ENCODE measurements at places on chromosomes 2 and 18. TPM values are rescaled to one million over a fixed set of nuclear protein-coding genes. Genes with fewer than 3 reads are reported as not detected.

DNA sequence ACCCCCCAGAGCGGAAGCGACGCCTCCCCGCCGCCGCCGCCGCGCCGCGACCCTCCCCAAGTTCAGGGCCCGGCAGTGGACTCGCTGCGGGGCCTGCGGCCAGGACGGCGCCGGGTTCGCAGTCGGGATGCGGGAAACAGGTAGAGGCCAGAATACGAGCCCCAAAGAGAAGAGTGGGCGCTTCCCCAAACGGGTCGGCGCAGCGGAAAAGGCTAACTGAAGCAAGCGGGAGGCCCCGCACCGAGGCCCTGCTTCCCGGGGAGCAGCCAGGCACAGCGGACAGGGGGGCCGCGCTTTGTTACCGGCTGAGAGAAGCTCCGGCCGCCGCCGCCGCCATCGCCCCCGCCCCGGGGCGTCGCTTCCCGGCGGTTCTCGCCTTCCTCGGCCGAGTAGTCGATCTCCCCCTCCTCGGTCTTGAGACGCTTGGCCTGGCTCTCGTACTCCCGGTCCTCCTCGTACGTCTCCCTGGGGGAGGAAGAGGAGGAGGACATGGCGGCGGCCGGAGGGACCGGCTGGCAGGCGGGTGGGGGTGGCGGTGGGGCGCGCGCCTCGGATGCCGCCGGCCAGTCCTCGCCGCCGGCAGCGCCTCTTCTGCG, 494 bp downstream of the HNRNPLL start:
- DNase-seq, result peak; percentile 58

DPP4 gene
- 12.7 TPM for polyA plus RNA-seq

DNA sequence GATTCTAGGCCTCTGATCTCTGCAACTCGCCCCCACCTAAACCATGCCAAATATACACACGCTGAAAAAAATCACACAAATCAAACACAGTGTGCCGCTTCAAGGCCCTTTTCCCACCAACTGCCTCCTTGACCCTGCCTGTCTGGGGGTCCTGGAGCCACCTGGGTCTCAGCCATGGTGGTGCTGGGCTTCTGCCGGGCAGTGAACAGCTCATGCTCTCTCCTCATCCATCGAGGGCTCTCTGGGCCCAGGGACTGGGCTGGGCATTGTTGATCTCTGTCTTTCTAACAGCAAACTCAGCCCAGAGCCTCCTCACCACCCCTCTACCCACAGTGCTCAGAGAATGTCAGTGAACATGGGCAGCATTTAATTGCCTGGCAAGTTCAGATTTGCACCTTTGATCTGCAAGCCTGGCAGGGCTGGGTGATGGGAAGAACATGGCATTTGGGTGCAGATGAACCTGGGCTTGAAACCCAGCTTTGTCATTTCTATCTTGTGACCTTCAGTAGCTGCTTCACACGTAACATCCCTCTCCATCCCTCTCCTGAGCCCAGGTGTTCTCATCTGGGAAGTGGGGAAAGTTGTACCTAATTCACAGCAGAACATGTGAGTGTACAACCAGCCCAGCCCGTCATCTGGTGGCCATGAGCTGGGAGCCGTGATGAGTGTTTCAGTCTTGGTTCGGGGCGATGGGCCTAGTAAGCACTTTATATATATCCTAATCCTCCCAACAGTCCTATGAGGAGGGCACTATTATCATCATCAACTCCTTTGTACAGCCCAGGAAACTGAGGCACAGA, 46.1 kb downstream of the SDC1 start:
- no peak for DNase-seq

DNA sequence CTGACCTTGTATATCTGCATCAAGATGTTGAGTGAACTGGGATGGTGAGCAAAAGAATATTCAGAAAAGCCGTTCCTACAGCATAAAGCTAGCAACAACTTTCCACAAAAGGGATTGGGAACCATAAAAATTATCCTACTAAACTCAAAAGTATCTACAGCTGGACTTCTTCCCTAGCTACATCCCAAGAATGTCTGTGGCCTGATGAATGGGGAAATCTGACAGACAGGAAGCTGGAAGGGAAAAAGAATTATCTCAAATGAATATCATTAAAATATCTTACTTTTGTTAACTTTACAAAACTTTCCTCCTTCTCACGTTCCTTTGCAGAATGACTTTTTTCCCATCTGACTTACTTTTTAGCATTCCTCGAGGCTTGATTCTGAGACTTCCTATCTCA, 150.9 kb downstream of the PDE11A start:
- DNase-seq, result no peak

LYPD6 gene
- polyA plus RNA-seq, result 0.21 TPM

GRCh38 chr2:227597036-227597435, 1.7 kb upstream of the SCYGR2 start:
- no peak for DNase-seq

- DNase-seq, result no peak
Observed at GRCh38 chr18:49894517-49895226, 81.3 kb upstream of the ACAA2 start.

DNA sequence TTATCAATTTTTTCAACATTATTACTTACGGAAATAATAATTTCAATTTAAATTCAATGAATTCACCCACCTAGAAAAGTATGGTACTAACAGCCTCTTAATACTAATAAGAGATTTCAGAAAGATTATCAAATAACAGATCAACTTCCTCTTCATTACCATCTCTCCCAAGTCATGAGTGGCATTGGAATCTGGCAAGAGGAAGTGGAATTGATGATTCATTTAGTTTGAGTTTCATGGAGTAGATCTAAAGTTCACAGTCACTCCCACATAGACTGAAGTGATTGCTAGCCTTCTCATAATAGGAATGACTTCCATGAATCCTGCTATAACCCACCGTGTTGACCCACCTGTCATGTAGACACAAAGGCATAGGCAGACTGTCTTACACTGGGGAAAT, 77.7 kb upstream of the WDR75 start:
- no peak for DNase-seq

SLC4A3 gene
- 0.08 TPM for polyA plus RNA-seq

- DNase-seq, result no peak
Observed at GRCh38 chr2:27647289-27647688, 16.1 kb downstream of the SUPT7L start.

- DNase-seq, result no peak
Observed at GRCh38 chr2:12498704-12499103, 218.0 kb upstream of the TRIB2 start.

All from liver (tissue), 10 donors.